Activated CD4-positive, CD25-positive, alpha-beta regulatory T cell treated with anti-CD3 and anti-CD28 coated beads, Interleukin-2, amount 50 U/mL, for 72 hours (primary cell): ENCODE measurements at places on chromosomes 7 and 10.

DNA sequence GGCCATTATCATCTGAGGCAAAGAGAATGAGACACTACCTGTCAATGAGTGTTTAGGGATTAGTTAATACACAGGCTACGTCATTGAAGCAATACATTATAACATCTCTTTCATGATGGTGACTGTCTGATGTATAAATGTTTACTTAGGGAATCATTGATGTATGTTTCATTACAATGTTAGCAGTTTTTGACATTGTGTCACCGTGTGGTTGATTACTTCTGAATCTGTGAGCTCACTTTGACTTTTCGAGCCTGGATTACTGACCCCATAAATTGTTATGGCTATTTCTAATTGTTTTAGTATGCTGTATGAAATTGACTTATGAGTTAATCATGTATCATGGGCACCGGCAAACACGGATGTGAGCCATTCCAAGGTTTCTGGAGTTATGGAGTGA lies 494.0 kb downstream of the MAGI2 start:
- DNase-seq: no peak

GRCh38 chr7:99106411-99106810 lies 37.5 kb downstream of the SMURF1 start:
- no peak for DNase-seq

DNA sequence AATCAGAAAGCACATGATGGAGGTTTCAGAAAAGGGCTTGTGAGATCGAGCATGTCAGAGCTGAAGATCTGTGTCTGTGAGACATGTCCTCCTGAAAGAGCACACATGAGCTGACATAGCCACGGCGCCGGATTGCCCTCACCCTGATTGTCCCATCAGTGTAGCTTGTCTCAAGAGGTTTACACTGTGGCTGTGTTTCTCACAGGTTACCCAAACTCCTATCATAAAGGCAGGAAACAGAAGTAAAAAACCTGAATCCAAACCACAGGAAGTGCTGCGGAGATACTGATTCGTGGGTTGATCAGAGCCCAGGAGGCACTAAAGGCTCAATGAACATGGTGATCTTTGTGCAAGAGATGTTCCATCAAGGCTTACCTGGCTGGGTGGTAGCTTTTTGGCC lies 3.9 kb upstream of the ATP6V0E2 start:
- no peak for DNase-seq

DNA sequence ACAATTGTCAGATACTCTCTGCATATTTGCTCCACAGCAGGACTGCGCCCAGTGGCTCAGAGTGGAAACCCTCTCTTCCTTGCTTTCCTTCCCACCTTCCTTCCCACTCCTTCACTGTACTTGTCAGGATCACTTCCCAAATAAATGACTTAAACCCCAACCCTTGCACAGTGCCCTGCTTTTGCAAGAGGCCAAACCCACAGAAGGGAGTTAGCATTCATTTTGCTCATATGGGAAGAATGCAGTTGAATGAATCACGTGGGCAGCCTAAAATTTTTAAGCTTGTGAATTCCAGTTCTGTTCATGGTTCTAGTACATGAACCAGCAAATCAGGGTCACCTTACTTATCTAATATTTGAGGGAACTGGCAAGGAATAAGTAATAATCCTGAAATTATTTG lies 47.7 kb upstream of the SFMBT2 start:
- DNase-seq: no peak

- no peak for DNase-seq
Observed at GRCh38 chr10:103967448-103968071, 620 bp downstream of the SLK start.

- DNase-seq: no peak
Observed at GRCh38 chr7:93238748-93239147, 6.6 kb downstream of the VPS50 start.

DNA sequence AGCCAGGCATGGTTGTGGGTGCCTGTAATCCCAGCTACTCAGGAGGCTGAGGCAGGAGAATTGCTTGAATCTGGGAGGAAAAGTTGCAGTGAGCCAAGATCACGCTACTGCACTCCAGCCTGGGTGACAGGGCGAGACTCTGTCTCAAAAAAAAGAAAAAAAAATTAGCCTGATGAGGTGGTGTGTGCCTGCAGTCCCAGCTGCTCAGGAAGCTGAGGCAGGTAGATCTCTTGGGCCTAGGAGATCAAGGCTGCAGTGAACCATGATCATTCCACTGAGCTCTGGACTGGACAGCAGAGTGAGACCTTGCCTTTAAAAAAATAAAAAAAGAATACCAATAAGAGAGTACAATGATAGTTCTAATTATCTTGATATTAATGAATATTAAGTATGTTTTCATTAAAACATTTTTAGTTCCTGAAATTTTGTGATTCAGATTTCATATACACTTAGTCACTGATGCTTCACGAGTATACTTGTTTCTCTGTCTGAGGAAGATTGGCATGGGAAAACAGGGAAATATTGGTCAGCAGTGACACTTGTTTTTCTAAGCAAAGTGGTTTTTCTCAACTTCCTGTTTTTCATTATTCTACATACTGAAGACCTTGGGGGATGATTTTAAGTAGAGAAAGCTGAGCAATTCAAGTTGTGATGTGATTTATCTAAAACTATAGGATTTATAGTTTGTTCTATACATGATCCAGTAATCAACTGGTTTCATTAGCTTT lies 76.8 kb downstream of the ADK start:
- DNase-seq: no peak

GRCh38 chr10:34960983-34961382 lies 129.2 kb downstream of the CUL2 start:
- DNase-seq: no peak

- no peak for DNase-seq
Observed at GRCh38 chr7:26508481-26508880, 216.8 kb downstream of the SNX10 start.
